Activated CD8-positive, alpha-beta T cell treated with anti-CD3 and anti-CD28 coated beads, Interleukin-2, amount 10 ng/mL, durations not matched to agents 7 days and 5 days (primary cell): ENCODE measurements at places on chromosomes 16 and 17.

DNA sequence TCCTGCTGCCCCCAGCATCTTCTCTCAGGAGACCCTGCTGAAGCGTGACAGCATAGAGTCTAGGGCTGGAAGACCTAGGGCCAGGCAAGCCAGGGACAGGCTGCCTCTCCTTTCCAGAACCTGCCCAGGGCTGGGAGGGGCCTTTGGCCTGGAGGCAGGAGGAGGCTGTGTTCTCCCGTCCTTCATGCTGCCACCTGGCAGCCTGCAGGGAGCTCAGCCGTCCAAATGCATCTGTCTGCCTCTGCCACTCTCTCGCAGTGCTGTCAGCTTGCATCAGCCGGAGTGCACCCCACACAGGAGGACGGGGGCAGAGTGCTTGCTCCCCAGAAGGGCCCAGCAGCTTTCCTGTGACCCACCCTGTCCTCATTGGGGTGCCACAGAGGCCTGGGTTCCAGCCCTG lies 31.3 kb downstream of the ARHGAP23 start:
- no peak overlapping the region for H3K4me3 ChIP-seq
- H3K4me1 ChIP-seq: peaks cover 6% of the 10 kb centered on the region
- H3K27me3 ChIP-seq: peaks cover 22% of the 10 kb centered on the region
- H3K27ac ChIP-seq: no peak overlapping the region
- H3K36me3 ChIP-seq: no peaks in the 10 kb centered on the region

DNA sequence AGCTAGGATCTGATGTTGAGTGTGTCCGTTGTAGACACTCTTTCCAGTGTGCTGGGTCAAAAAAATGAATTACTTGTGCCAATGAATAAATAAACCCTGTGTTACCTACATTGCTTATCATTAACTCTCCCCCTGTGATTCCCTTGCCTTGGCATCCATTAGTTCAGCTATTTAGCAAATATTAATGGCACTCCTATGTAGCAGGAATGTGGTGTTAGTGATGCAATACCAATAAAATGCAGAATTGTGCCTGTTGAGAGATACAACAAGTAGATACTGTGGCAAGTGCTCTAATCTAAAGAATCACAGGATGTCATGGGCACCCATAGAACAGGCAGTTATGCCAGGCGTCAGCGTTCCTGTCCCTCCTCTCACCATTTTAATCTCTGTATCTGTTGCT lies 343.2 kb downstream of the PMP22 start:
- no peak overlapping the region for H3K27ac ChIP-seq
- DNase-seq: no peak

DNA sequence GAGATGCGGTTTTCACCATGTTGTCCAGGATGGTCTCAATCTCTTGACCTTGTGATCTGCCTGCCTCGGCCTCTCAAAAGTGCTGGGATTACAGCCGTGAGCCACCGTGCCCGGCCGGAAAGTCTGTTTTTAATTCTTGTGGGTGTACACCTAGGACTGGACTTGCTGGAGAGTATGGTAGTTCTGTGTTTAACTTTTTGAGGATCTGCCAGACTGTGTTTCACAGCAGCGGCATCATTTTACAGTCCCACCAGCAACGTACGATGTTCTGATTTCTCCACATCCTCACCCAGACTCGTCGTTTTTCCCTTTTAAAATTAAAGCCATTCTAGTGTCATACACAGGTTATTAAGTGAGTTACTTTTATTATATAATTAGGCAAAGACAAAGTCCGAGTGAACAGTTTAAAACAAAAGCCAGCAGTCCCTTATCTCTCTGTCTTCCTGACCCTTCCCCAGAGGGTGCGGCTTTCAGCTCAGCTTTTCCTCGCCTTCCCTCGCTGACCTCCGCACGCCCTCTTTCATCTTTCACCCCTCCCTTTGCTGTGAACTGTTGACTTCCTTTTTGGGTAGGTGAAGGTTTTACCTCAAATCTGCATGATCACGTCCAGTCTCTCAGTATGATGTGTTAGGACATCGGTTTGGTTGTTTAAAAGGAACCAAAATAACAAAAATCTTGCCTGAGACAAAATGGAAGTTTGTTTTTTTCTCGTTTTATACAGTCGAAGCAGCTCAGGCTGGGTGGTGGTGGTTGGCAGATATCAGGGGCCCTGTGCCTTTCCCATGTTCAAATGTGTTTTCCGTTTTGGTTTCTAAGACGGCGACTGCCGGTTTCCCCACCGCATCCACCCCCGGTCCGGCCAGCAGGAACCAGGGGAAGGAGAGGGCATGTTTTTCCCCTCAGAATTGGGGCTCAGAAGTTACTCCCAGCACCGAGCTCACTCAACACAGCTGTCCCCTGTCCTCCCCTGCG lies 18.0 kb downstream of the FAM234A start:
- H3K4me3 ChIP-seq: peak overlapping the region; percentile 68
- peak; percentile 54 for DNase-seq
- H3K36me3 ChIP-seq: no peaks in the 10 kb centered on the region
- peaks cover 2% of the 10 kb centered on the region for H3K27me3 ChIP-seq

- DNase-seq: no peak
- H3K36me3 ChIP-seq: no peaks in the 10 kb centered on the region
- no peaks in the 10 kb centered on the region for H3K4me1 ChIP-seq
- H3K27me3 ChIP-seq: no peaks in the 10 kb centered on the region
- H3K4me3 ChIP-seq: no peak overlapping the region
Observed at GRCh38 chr16:61432421-61432820, 603.8 kb downstream of the CDH8 start.

DNA sequence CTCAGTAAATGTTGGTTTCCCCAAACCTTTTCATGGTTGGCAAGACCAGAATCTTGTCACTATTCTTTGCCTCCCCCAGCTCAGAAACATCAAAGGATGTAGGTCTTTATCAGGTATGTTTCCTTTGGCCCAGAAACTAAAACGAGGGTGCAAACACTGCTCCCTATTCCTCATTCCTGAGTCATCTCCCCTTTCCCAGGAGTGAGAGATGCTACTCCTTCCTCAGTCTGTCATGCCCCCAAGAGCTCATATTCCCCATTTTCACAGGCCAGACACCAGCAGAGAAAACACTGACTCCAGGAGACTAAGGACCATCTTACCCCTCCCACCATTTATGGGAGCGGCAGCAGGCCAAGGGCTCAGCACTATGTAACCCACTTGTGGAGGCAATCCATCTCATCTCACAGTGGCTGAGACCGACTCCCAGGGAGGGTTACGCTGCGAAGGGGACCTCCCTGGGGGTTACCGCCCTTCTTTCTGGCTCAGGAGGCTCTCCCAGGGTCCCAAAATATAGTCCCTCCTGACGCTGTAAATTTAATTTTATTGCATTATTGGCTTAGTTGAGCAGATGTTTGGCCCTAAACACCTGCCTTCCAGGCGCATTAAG lies 1.5 kb downstream of the GEMIN4 start:
- DNase-seq: no peak
- H3K4me3 ChIP-seq: peak overlapping the region; percentile 95
- peak overlapping the region; percentile 90 for H3K27ac ChIP-seq
- peaks cover 31% of the 10 kb centered on the region for H3K4me1 ChIP-seq

DNA sequence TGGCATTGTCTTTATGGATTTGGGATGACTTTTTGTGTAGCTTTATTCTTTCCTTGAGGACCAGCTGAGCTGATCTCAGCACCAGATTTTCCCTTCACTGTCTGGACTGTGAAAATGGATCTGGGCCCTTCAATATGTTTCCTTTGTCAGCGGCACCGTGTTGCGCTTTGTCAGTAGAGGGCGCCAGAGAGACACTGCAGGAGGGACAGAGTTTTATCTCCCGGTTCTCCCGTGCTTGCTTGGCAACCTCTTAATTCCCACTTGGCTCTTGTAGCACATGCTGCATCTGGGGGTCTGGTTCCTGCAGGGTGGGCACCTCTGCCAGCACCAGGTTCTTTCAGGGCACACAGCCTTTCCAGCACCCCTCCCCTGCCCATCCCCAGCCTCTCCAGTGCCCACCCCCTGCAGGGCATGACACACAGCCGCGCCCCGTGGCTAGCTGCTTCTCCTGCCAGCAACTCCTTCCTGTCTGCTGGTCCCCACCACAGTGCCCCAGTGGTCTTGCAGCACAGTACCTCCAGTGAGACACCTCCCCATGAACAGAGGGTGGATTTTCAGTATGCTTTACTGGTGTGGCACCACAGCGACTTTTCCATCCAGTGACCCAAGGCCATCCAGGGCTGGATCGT lies 19.6 kb downstream of the OR1D5 start:
- H3K4me1 ChIP-seq: peaks cover 9% of the 10 kb centered on the region
- H3K4me3 ChIP-seq: no peak overlapping the region
- peak; percentile 40 for DNase-seq
- no peak overlapping the region for H3K27ac ChIP-seq
- H3K36me3 ChIP-seq: no peaks in the 10 kb centered on the region
- peaks cover 9% of the 10 kb centered on the region for H3K27me3 ChIP-seq

GRCh38 chr17:28471531-28472342 lies 1.7 kb upstream of the SLC13A2 start:
- H3K4me1 ChIP-seq: peaks cover 23% of the 10 kb centered on the region
- H3K27me3 ChIP-seq: peaks cover 2% of the 10 kb centered on the region
- DNase-seq: no peak
- H3K4me3 ChIP-seq: no peak overlapping the region

- H3K27me3 ChIP-seq: peaks cover 15% of the 10 kb centered on the region
- no peaks in the 10 kb centered on the region for H3K4me1 ChIP-seq
- H3K36me3 ChIP-seq: no peaks in the 10 kb centered on the region
- H3K27ac ChIP-seq: no peak overlapping the region
- no peak for DNase-seq
- no peak overlapping the region for H3K4me3 ChIP-seq
Observed at GRCh38 chr16:50531901-50532300, 16.3 kb upstream of the NKD1 start.

GRCh38 chr17:71380535-71380934 lies 740.3 kb upstream of the SOX9 start:
- no peak overlapping the region for H3K27ac ChIP-seq
- H3K4me3 ChIP-seq: no peak overlapping the region
- no peaks in the 10 kb centered on the region for H3K27me3 ChIP-seq
- DNase-seq: no peak
- H3K36me3 ChIP-seq: no peaks in the 10 kb centered on the region
- no peaks in the 10 kb centered on the region for H3K4me1 ChIP-seq

- peak; percentile 98 for DNase-seq
- H3K4me3 ChIP-seq: peak overlapping the region; percentile 61
- peaks cover 24% of the 10 kb centered on the region for H3K4me1 ChIP-seq
Observed at GRCh38 chr17:75589012-75589918, 1.7 kb downstream of the MYO15B start.

- no peak for DNase-seq
- H3K36me3 ChIP-seq: peaks cover 2% of the 10 kb centered on the region
- H3K27ac ChIP-seq: peak overlapping the region; percentile 80
- H3K4me3 ChIP-seq: no peak overlapping the region
- H3K4me1 ChIP-seq: peaks cover 45% of the 10 kb centered on the region
Observed at GRCh38 chr16:57123216-57123973, 31.0 kb downstream of the CPNE2 start.

- H3K4me3 ChIP-seq: no peak overlapping the region
- no peak for DNase-seq
- no peak overlapping the region for H3K27ac ChIP-seq
- no peaks in the 10 kb centered on the region for H3K36me3 ChIP-seq
- no peaks in the 10 kb centered on the region for H3K27me3 ChIP-seq
Observed at GRCh38 chr16:83494459-83494858, 313.3 kb upstream of the HSBP1 start.
